ENCODE measurements at places on chromosomes 4 and X.
A peak's percentile ranks its signal among the peaks of the same experiment; 100 is the strongest.

DNA sequence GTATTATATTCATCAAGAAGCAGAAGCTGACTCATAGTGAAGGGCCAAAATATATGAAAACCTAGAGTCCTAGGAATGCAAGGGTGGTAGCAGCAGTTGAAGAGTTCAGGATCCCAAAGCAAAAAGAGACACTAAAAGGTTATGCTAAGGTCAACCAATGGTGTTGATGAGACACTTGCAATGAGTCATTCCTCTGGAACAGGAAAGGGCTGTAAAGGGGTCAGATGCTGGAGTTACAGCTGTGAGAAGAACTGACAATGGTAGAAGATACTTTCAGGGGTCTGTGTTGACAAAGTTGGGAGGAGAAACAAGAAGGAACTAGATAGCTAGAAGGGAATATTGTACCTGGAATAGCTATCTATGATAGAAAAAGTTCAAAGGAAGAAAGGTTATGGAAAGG lies 47.5 kb downstream of the ZGRF1 start:
- DNase-seq: no peak

DNA sequence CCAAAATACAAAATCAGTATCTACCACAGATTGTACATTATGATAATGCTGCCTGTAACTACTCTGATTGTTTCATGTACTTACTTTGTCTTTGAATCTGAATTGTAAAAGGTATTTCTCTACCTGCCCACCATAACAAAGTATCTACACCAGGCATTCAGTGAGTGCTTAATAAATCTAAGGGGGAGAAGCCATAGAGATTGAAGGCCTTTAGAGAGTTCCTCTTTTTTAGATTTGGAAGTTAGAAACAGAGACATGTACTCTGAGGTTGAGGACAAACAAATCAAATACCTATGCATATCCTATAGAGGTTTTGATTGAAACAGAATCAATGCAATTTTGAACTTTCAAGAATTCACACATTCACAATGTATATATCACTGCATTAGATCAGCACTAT lies 42.7 kb downstream of the SAT1 start:
- no peak for DNase-seq

GRCh38 chr4:108391701-108392455 lies 223.1 kb upstream of the LEF1 start:
- DNase-seq: no peak

GRCh38 chrX:123181233-123181914 lies 2.7 kb upstream of the GRIA3 start:
- DNase-seq: no peak

DNA sequence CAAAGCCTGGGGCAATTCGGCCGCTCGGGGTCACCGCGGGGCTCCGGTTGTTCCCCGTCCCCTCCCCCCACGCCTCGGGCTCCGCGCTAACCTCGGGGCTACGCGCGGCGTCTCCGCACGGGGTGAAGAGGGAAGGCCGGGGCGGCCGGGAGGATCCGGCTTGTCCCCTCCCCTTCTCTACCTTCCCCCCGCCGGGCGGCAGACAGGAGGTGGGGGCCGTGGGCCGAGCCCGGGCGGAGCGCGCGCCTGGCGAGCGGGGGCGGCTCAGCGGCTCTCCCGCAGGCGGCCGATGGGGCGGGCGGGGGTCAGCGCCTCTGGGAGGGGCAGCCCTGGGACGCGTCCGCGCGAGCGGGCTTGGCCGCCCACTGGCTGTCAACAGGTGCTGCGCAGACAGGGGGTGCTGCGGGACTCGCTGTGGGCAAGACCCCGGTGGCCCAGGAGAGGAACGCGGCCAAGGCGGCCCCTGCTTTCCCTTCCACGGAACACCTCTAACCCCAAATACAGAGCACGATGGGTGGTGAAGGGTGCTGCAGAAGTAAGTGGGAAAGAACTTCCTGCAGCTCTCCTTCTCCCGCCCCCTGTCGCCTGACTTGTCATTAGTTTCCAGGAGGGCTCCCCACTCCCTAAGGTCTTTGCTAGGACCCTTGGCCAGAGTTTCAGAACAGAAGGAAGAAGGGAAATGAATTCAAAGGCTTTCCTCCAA lies at the start of gene PDGFC:
Gene PDGFC (minus strand): TSS at position 124 of the 703 bp plus-strand sequence. CDS start 896 bp downstream, outside the sequence.
- DNase-seq: peak; percentile 80

DNA sequence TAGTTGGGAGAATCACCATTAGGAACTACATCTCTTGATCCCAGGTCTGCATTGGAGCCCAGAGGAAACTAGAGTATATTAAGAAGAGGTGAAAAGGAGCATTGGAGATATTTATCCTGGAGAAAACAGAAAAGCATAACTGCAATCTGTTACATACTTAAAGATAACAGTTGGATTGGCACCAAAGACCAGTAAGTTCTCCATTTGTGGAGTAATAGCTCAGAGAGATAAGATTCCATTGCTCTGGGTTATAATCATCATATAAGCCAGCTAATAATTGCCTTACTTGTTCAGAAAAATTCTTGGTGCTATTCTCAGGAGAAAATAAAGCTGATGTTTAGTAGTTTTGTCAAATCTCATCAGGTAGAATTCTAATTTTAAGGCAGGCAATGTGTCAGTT lies 20.6 kb downstream of the GRPR start:
- DNase-seq: no peak

DNA sequence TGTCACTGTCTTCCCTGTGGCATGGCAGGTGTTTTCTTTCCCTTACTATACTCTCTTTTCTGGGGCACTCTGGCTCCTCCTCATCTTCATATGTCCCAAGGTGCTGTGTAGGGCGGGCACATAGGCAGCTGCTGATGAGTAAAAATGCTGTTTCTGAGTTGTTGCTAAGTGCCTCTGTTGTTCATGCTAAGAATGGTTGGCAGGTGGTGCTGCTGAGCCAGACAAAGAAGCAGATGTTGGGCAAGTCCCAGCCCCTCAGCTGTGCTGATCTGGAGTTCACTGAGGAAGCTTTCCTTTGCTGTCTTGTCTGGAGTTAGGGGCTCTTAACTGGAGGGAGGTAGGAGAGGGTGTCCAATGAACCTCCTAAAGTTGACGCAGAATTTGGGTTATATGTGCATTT lies 40.6 kb downstream of the HADH start:
- peak; percentile 73 for DNase-seq

GRCh38 chr4:7398788-7399439 lies 35.8 kb downstream of the PSAPL1 start:
- DNase-seq: no peak

- no peak for DNase-seq
Observed at GRCh38 chrX:148498067-148498466, 2.4 kb upstream of the AFF2 start.

DNA sequence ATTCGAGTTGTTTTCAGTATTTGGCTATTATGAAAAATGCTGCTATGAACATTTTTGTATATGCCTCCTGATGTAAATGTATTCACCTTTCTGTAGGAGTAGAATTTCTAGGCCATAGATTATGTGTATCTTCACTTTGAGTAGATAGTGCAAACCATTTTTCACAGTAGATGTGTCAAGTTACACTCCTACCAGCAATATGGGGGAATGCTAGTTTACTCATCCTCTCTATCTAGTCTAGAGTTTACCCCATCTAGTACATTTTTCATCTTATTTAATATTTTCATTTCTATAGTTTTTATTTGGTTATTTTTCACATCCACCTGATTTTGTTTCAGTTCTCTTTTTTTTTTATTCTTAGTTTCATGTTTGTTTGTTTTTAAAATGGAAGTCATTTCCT lies 59.0 kb downstream of the GK start:
- DNase-seq: no peak

DNA sequence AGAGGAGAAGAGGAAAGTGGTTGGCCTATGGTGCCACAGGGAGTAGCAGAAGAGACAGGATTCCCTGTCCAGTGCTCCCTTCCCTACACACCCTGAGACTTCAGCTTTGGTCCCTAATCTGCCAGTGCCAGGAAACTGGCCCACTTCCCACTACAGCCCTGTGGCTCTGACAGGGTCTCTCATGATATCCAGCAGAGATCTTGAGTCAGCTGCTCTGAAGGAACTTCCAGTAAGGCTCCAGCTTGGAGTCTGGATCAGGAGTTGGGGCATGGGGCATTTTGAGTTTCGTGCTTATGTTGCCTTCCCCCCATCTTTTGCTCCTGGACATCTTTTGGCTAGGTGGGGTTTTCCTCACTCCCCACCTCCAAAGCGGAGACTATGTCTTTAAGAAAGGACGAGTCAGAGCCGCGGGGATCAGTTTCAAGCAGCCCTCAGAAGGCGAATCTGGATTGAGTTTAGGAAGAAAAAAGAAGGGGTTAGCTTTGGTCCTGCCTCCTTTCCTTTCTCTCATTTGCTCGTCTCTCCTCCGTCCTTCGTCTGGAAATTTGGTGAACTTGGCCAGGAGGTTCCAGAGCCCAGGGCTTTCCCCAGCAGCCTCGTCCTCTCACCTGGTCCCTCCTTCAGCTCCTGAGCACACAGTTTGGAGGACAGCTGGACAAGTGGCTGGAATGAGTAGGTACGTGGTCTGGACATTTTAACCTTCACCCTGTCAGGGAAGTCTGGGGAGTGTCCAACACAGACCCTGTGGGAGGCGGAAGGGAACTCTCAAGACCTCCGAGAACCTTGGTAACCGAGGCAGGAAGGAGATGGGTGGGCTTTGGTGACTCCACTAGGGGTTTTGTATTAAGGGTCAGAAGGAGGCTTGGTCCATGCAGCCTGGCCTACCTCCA lies 104.4 kb downstream of the RTL5 start:
- no peak for DNase-seq

DNA sequence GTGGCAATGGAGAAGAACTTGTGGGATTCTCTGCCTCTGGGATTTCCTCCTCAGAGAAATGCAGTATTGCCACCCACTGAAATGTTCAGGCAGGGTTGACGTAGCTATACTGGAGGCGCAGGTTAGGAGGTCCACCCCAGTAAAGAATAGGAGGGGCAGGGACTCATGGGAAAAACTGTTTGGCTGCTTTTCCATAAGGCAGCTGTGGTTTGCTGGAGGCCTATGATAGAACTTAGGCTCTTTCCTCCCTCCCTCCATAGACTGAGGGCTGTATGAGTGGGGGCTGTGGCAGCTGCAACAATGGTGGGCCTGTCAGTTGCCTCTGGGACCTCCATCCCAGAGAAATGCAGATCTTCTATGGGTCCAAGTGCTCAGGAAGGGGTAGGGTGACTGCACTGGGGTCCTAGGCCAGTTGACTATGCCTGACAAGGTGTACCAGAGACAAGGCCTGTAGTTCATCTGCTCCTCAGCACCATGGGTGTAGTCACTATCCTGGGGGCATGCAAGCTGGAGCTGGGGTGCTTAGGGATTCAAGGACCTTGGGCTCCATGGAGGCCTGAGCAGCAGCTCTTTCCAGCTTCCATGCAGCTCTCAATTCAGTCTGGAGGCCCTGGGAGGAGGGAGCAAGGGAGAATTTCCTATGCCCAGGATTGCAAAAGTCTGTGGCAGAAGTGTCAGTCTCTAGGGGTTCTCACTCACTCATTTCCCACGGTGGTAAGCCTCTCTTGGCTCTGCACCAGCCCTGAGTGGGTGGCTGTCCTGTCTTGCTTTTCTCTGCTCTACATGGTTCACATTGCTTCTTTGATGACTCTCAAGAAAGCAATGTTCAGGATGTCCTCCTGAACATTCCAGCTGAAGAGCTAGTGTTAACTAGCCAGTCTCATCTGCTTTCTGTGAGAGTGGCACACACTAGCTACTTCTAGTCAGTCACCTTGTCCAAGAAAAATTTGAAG lies 353.0 kb downstream of the IDS start:
- no peak for DNase-seq

DNA sequence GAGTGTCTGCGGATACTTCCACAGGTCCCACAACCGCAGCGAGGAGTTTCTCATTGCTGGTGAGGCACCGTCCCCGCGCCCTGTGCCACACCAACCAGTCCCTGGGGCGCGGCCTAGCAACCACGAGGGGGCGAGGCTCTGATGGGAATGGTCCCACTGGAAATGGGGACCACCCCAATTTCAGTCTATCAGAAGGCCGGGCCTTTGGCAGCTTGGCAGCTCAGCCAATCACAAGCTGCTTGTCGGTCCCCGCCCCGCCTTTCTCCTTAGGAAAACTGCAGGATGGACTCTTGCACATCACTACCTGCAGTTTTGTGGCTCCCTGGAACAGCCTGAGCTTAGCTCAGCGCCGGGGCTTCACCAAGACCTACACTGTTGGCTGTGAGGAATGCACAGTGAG lies 3.0 kb downstream of the TIMP1 start:
- no peak for DNase-seq

DNA sequence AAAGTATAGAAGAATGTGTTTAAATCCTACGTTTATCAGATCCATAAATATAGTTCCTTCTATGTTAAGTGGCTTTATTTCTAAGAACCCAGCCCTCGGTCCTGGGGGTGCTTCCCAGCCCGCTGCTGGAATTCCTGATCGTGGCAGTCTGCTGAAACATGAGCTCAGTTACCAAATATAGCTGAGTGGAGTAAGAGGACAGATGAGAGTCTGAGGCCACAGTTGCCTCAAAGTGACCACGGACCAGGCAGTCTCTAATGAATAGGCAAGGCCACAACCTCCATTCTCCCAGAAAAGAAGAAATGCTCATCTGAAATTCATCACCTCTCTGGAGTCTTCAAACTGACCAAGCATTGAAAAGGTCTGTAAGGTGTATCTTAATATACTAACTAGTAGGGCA lies at the start of gene PALLD:
Gene PALLD (plus strand): TSS at position 219 of the 400 bp plus-strand sequence.
- no peak for DNase-seq

GRCh38 chr4:89056953-89057398 lies at the start of gene FAM13A:
FAM13A (minus strand) TSS chr4:89057185; CDS start chr4:89056964, 221 bp downstream.
- peak; percentile 98 for DNase-seq

- DNase-seq: no peak
Observed at GRCh38 chr4:102665527-102665926, 95.2 kb downstream of the MANBA start.

DNA sequence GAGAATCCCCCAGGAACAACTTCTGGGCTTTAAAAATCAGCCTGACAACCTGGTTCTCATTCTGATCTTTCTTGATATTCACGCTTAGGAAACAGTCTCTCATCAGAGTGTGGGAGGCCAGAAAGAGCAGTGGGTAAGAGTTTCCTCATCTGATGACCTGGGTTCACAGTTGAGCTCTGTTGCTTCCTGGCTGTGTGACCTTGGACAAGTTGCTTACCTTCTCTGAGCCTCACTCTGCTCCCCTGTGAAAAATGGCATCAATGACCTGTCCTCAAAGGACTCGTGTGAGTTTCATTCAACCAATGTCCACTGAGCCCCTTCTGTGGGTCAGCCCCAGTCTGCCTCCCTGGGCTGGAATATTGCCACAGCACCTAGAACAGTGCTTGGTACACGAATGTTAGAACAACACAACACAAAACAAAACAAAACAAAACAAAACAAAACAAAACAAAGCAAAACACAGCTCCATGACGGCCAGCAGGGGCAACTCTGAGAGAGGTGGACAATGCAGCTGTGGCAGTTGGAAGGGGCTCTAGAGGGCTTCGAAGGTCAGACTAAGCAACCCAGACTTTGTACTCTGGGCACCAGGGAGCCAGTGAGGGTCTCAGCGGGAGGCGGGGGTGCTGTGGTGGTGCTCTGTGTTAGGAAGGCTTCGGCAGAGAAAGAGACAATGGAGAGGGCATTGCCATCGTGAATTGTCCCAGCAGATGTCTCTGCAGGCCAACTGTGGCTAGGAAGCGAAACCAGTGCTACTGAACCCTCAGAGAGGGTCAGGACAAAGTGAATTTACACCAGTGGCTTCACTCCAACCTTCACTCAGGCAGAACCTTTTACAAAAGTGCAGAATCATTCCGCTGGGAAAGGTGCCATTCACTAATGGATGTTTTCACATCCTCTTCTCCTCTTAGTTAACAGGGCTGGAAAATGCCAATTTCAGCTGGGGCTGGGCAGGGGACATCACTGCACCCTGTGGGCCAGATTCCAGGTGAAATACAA lies 14.3 kb upstream of the C4orf50 start:
- DNase-seq: peak; percentile 31

- DNase-seq: peak; percentile 60
Observed at GRCh38 chrX:151488677-151489076, 74.8 kb upstream of the PASD1 start.

All from hematopoietic multipotent progenitor cell treated with erythropoietin and hydrocortisone succinate and interleukin-3 and kit ligand, for 6 days (in vitro differentiated cells).